SJSA1 (cell line): ENCODE measurements at places on chromosomes 3 and 15.

DNA sequence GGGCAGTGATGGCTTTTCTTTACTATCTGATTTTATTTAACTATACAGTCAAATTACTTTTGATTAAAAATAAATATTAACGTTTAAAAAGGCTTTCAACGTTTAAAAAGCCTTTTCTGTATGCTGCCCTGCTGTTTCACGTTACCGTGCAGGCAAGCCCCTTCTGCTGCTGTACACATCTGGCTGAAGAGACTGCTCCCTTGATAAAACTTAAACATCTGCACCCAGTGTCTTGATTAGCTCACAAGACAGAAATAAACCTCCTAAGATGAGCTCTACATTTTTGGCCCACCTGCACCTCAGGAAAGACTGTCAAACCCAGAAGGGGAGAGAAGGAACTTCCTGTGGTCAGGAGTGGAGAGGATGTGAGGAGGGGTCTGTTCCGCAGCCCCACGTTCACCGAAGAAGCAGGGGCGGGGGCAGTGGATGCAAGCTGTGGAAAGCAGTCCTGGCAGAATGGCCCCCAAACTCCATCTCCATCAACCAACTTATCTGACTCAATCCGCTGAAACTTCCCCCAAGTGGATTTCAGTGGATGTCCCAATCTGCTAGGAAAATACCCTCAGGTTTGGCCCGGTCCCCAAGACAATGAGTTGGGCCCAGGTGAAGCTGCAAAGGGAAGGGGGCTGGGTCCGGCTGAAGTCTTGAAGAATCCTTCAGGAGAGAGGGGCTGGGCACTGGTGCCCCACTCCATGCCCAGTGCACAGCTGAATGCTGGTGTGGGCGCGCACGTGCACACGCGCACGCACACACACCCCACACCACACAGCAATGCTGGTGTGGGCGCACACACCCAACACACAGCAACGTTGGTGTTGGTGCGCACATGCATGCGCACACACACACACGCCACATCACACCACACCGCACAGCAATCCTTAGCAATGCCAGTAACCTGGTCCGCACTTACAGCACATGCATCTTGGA is 88.6 kb downstream of the LRIG1 start:
- no peak for DNase-seq

DNA sequence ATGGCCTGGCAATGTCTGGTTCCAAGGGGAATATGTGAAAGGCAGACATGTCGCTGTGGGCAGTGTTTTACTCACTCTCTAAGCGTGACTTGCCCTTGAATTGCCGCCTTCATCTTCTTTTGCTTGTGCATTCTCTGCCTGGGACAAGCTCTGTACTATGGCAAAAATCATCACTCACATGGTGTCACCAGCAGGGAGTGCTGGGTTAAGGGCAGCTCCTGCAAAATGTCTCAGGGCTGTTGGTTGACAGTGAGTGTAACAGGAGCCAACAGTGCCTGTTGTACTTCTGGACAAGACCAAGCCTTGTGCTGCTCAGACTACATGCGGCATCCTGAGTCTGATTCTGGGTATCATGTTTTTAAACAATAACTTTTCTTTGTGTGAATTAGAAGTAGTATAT is 45.3 kb upstream of the KY start:
- no peak for DNase-seq

GRCh38 chr3:120608506-120608905 is 12.4 kb downstream of the NDUFB4 start:
- no peak for DNase-seq

- DNase-seq = peak; percentile 71
Observed at GRCh38 chr3:100103558-100104441, 10.5 kb downstream of the FILIP1L start.

DNA sequence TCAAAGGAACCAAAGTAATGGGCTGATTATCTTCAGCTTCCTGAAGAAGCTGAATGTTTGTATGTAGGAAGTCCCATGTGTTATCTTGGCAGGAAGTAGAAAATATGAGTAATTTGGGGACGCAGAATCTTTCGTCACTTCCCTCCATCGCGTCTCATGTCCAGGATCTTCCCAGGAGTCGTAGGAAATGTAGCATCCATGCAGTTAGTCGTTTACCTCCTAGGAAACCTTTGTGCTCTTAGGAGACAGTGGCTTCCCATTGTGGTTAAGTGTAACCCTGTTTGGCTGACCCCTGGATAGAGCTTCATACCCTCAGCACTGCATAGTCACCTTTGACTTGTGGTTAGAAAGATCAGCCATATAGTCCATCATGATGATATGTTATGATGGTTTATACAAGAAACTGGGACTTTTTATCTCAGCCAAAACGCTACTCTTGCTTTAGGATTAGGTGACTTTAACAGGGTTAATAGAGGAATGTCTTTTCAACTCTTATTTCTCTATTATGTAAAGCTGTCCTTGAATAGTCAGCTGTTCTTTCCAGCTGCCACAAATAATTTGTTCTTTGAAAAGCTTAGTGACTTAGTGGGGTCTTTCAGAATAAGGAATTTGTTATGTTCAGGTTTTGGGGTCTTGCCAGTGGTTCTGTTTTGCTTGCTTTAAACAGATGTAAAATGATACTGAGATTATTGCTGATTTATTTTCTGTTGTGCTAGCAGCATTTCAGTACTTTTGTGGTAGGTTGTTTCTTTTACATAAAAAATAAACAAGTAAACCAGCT is 92.2 kb downstream of the KLHL25 start:
- no peak for DNase-seq

GRCh38 chr15:64001148-64001547 is 45.1 kb downstream of the DAPK2 start:
- no peak for DNase-seq

DNA sequence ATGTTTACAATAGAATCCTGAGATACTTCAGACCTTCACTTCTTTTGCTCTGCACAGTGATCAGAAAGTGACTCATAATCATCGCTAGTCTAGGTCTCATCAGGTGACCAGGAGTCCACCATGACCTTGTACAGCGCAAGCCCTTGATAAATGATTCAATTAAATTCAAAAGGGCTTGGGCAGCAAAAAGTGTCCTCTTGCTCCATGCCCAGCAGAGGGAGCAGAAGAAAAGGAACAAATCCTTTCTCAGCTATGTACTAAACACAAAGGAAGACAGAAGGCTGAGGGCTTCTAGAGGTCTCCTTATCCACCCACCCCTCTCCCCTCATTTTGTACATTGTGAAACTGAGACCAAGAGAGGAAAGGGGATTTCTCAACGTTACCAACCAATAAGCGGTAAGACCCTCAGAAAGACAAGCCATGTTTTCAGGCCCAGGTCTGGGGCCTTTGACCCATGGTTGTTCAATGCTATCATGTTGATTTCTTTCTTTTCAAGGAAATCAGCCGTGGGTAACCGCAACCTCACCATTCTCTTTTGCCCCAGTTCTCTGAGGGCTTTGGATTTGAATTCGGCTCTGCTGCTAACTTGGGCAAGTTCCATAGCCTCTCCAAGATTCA is 74.8 kb downstream of the AQP9 start:
- DNase-seq = no peak

DNA sequence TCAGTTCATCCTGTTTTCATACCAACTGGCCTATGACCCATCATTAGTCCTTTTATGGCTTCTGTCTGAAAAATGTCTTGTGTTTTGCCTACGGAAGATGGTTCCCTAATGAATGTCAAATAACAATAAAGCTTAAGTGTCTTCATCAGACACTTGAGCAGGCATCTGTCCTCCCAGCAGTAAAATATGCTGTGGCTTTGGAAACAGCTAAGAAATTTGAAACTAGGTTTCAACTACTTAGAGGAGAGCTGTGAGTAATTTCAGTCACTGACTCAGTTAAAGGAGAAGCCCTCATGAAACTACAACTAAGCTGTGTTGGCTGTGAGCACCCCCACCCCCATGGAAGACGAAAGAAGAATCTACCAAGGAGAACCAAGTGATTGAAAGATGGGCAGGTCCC is 409.4 kb upstream of the PPP2R3A start:
- no peak for DNase-seq

- DNase-seq = no peak
Observed at GRCh38 chr3:176078906-176079305, 1118.4 kb downstream of the TBL1XR1 start.

DNA sequence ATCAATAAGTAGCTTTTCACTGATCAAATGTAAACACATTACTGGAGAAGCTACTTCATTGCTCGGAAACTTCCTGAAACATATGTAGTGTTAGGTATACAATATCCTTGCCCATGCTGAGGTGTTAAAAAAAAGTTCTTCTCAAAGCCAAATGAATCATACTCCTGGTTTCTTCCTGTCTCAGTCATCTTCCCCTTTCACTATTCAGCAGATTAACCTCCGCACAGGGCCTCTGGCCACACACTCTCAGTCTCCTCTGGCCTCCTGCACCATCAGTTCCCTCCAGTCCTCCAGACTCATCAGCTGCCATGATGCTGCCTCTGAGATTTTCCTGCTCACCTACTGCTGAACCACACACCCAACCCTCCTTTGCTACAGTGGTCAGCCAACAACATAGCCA is 70.5 kb upstream of the BOC start:
- no peak for DNase-seq

DNA sequence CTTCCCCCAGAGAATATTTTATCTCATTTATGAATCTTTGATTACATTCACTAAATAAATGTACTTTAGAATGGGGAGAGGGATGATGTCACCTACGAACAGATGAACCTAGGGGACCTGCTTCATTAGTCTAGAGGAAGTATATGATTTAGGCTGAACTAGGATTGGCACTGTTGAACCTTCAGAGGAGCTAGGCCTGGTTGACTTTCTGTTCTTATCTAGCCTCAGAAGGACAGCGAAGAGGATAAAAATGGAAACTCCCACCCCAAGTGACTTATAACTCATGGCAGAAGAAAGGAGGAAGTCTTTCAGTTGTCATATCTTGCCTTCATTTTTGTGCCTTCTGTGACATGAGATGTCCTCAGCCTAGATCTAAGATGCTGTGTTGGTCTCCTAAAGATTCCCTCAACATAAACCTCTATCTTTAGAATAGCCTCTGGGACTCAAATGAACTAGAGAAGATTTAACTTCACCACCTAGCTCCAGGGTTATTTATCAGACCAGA is 42.6 kb downstream of the POLG start:
- no peak for DNase-seq

- no peak for DNase-seq
Observed at GRCh38 chr15:66388576-66388975, 1.9 kb downstream of the MAP2K1 start.

DNA sequence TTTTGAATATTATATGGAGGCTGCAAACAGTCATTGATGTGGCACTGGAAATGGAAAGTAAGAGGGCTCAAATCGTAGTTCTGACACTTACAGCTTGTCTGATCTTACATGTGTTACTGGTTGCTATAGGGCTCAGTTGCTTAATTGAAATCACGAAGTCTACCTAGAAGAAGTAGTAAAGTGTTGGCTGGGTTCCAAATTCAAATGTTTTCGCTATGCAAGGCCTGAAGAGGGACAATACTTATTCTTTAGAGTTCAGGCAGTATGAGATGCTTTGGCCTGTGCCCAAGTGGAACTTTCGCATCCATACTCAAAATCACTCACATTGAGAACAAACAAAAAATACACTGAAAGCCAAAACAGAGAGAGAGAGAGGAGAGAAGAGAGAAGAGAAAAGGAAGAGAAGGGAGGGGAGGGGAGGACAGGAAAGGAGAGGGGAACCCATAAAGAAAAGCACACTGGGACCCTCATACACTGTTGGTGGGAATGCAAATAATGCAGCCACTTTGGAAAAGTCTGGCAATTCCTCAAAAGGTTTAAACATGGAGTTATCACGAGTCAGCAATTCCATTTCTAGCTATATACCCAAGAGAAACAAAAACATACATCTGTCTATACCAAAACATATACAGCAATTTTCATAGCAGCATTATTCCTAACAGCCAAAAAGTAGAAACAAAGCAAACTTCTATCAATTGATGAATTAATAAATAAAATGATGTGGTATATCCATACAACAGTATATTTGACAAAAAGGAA is 2.9 kb upstream of the FXR1 start:
- DNase-seq = no peak

DNA sequence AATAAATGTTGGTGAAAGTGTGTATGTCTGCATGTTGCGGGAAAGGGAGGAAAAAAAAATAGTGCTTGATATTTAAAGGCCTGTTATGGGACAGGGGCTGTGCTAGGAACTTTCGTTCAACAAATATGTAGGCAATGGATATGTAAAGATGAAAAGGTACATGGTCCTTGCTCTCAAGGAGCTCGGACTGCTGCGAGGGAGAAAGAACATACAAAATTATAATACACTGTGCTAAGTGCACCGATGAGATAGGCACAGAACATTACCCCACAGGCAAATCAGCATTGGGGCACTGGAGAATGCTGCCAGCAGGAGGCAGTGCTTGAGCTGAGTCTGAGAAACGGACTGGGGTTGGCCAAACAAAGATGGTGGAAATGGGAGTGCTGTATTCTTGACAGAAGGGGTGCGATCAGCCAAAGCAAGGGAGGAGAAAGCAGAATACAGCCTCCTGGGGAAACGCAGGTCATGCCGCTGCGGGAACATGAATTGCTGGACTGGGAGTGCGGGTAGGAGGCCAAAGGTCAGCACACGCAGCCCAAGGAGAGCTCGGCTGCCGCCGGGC is 649 bp downstream of the C15orf40 start:
- DNase-seq = peak; percentile 69
